ENCODE measurements at places on chromosomes 7 and 10.

DNA sequence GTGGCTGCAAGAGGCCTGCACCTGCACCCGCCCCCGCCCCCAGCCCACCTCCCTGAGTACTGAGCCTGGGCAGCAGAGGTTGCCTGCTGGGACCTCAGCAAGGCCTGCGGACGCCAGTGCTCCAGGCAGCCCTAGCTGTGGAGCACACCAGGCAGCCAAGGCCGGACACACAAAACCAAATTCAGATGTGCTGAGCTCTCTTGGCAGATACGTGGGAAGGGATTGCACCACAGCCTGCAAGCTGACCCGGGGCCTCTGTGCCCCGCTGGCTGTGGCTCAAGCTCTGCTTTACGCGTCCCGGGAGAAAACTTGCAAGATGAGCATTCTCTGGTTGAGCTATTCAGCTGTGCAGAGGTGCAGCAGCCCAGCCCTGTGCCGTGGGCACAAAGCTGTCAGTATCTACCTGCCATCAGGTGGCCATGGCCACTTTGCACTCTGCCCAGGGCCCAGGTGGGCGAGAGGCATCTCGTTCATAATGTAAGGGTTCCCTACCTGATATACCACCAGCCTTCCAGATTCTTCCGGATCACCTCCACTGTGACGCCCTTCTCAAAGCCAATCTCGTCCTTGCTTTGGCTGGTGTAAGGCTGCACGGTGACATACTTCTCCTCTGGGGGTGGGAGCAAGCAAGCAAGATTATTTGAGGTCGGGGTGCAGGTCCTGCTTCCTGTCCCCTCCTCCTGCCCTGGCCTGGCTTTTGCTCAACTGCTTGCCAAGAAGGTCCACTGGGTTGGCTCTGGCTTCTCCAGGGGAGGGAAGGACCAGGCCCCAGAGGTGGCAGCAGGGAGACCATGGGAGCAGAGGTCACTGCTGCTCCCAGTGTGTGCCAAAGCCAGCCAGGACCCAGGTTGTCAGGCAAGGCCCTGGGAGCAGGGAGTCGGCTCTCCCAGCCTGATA is 123.4 kb downstream of the NEURL1 start:
- no peak for DNase-seq

DNA sequence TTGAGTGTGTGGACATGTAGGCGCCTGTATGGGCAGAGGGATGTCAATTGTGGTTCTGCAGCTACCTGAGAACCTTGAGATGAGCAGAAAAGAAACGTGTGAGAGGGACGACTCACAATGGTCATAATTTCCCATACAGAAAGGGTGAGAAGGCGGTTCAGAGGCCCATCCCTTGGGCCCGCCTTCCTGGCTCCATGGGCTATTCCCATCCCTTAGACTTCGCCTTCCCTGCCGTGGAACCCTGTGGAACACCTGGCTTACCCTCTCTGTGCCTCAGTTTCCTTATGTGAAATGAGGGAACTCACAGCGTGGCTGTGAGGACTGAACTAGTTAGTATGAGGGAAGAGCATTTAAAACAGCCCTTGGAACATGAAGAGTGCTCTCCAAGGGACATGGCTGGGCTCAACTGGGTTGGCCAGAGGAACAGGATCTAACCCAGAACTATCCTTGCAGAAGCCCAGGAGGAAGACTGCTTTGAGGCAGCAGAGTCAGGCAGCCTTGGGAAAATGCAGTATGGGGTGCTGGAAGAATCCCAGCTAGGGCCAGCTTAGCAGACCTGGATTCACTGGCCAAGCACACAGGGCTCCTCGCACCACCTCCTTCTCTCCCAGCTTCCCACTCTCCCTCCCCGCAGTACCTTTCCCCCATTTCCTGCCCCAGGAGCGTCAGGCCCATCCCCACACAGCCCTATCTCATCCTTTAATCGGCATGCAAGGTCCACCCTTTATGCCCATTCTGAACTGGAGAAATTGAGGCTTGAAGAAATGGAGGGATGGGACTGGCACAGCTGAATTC is 11.1 kb upstream of the ZMIZ1 start:
- DNase-seq: no peak

DNA sequence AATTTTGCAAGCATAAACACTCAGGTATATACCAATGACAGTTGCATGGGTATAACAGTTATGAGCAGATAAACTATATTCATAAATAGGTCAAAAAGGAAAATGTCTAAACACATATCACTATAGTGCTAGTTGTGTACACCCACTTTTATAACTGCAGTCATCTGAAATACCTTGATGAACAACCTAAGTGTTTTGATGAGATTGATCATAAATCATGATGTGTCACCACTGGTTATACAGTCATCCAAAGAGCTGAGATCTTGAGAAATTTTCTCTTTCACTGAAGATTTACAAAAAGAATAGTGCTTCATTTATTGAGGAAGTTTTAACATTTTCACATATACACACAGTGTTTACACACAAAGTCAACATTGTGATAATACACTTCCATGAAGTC is 78.6 kb upstream of the SLC25A13 start:
- DNase-seq: no peak

DNA sequence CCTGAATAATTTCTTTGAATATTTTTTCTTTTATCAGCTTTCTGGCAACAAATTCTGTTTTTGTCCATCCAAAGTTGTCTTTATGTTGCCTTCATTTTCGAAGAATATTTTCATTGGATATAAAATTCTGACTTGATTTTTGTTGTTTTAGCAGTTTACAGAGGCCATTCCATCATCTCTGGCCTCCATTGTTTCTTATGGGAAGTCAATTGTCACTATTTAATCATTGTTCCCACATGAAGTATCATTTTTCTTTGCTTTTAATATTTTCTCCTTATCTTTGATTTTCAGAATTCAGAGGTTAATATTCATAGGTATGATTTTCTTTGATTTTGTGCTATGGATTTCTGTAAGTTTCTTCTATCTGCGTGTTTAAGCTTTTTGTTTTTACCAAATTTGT is 512.6 kb downstream of the LRMDA start:
- no peak for DNase-seq

DNA sequence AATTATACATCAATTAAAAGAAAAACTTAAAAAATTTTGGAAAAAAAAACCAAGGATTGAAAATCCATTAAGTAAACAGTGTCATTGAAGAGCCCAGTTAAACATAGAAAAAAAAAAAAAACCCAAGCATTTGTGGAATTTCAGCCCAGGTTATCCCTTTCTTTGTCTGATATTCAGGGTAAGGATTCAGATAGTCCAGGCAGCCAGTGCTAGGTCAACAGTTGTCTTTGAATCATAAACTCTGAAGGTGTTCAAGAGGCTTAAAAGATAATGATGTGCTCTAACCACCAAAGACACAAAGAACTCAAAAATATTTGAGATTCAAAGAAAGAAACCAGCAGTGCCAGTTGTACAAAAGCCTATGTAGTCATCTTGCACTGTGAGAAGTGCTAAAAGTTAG is 270.3 kb upstream of the DKK1 start:
- DNase-seq: no peak

DNA sequence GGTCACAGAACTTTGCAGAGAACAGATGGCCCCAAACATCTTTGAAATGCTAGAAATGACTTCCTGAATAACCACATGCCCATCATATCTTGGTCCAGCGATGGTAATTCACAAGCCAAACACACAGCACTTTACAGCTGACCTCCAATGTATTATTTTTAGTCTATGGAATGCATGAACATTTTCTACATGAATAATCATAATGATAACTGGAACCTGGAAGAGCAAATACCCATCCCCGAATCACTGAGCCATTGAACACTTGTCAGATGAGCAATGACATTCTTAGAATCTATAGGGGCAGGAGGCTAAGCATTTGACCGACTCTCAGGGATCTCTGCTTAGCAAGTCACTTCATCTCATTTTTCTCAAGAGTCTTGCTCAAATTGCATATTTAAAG is 167.3 kb downstream of the CREB5 start:
- DNase-seq: no peak

- DNase-seq: no peak
Observed at GRCh38 chr7:7953806-7954205, 14.8 kb upstream of the GLCCI1 start.

DNA sequence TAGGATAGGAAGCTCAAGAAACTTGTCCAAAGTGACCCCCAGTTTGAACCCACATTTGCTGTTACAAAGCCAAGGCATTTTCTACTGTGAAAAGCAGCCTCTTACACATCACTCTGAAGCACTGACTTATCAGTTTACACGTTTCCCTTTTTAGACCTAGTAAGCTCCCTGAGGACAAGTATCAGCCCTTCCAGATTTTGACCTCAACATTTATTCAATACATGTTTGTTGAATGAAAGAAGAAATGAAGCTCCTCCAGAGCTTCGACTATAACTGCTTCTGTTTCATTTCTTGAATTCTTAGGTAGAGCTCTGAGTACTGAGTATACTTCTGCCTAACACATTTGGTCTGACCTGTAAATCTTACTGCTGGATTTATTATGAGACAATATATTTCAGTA is 2.7 kb downstream of the WASL start:
- no peak for DNase-seq

- no peak for DNase-seq
Observed at GRCh38 chr7:134943785-134944400, 42.4 kb upstream of the AGBL3 start.

DNA sequence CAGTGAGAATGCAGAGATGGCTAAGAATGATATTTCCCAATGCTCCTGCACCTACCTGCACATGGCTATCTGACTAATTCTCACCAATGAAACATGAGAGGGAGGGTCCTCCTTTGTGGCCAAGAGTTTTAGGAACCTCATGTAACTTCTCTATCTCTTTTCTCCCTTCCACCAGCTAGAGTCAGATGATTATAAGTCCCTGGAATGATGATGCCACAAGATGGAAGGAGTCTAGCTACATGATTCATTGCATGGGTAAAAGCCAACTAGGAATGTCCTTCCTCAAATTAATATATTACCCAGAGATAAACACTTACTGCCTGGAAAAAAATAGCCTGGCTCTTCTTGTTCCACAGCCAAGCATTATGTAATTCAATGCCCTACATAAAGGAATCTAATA is 55.1 kb upstream of the AASS start:
- DNase-seq: no peak

DNA sequence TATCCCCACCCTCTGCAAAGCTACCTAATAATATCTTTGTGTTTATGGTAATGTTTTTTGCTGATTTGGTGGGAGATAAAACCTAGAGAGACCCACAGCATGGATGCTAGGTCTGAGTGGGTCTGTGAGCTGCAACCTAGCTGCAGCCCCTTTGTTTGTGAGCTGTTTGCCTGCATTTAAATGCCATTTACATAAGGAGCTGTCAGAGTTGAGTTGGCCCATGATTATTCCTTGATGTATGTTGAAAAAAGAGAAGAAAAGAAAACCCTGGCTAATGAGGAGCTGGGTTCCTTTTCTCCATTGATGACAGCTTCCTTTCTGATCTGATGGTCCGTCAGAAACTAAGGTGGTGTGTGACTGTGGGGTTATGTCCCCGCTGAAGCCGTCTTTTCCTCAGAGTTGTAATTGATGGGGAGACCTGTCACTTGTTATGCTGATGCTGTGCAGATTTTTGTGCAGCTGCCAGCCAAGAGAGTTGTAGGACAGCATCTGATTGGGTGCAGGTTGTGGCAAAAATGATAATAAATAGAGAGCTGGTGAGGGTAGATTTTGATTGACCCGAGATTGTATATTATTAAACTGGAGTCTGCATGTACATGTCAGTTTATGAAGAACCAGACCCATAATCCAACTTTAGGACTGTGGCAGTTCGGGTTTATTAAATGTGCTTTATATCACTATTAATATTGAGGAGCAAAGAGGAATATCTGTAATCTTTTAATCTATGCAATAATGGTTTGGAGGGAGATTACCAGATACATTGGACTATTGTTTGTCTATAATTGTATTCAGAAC is 219.8 kb downstream of the AUTS2 start:
- no peak for DNase-seq

GRCh38 chr10:108817135-108817534 is 1106.2 kb downstream of the XPNPEP1 start:
- no peak for DNase-seq

DNA sequence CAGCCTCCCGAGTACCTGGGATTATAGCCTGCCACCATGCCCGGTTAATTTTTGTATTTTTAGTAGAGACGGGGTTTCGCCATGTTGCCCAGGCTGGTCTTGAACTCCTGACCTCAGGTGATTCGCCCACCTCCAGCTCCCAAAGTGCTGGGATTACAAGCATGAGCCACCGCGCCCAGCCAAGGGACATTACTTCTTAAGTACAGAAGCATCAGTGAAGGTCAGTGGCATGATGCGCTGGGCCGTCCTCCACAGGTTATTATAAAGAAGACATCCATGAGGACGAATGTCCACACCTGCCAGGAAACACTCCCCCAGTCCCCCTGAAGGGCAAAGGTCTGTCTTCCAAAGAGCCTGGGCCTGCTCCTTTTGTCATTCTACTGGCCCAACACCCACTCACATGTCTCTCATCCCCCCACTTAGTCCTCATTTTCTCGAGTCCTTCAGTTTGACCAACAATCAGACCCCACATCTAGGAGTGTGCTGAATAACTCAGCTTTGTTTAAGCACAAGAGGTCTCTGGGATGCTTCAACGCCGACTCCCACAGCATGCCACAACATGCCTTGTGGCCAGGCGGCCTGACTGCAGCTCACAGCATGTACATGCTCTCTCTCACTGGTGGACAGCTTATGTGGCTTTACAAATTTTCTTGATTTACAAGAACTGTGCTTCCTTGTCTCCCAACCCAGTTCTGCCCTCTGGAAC is 73.0 kb downstream of the CTBP2 start:
- DNase-seq: no peak

GRCh38 chr7:74012842-74013249 is 15.1 kb upstream of the ELN start:
- no peak for DNase-seq

- peak; percentile 25 for DNase-seq
Observed at GRCh38 chr7:123749537-123749857, 694 bp upstream of the WASL start.

GRCh38 chr7:98278408-98278807 is 3.1 kb upstream of the BRI3 start:
- DNase-seq: no peak

DNA sequence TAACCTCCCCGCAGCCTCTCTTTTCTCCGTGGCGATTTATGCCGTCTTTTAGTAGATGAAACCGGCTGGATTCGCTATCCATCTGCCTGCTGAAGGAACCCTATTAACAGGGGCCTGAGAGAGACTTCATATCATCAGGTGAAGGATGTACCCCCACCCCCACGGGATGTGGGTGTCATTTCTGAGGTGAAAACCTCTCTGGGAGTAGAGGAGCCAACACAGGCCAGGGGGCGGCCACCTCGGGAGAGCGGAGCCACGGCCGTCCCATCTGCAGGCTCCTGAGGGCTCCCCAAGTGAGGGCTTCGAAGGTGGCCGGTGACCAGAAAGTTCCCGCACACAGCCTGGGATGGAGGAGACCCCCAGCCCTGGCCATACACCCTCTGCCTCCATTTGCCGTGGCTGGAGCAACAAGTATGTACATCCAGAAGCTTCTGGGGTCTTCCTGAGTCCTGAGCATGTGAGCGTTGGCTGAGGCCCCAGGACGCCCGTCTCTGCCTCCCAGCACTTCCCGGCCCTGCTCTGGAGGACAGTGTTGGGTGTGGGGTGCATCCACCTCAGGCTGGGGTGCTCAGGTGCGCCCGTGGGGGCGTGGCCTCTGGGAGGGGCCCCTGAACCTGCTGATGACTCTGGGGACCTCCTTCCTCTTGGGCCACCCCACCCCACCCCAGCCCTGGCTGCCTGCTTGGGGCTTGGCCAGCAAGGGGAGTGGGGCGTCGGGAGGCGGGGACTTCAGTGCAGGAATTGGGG is 84.7 kb downstream of the NKX6-2 start:
- DNase-seq: no peak

Measured in activated CD8-positive, alpha-beta memory T cell treated with anti-CD3 and anti-CD28 coated beads, Interleukin-2, amount 50 U/mL, for 4 hours (primary cell).